Caki2 (cell line): ENCODE measurements at places on chromosomes 13 and 19. TPM values are rescaled to one million over a fixed set of nuclear protein-coding genes. Genes with fewer than 3 reads are reported as not detected.

Gene IZUMO4
- total RNA-seq: not detected in 2 replicates

Gene DCLK1
- 3.4 and 3.7 TPM in 2 replicates for total RNA-seq

Gene NECTIN2
- total RNA-seq: 90.0 and 91.5 TPM in 2 replicates

- no peak for DNase-seq
These were observed 5.9 kb downstream of the WIZ start for GRCh38 chr19:15443838-15444237.

- DNase-seq: no peak
These were observed 141.9 kb downstream of the SUCLA2 start for GRCh38 chr13:47859165-47859564.

GRCh38 chr13:28047757-28048388, 52.5 kb downstream of the FLT3 start:
- DNase-seq: no peak

- DNase-seq: no peak
These were observed 169.9 kb downstream of the DCT start for GRCh38 chr13:94309576-94309975.

DNA sequence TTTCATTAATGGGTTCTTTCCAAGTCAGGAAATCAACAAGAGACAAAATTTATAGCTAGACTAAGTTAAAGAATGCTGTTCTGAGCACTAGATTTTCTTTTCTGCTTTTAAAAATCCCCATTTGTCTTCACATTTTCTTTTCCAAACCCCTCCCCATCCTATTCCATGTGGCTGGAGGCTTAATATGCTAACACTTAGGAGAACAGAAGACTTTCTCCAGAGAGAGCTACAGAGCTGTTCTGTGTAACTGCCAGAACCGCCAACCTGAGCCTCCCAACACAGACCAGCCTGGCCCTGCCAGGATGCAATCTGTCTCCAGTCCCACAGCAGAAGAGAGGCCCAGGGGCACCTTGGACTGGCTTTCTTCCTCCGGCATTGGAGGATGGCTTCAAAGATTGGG, 264.1 kb downstream of the NDFIP2 start:
- DNase-seq: no peak
